Activated CD8-positive, alpha-beta memory T cell treated with anti-CD3 and anti-CD28 coated beads, Interleukin-2, amount 50 U/mL, for 4 hours (primary cell): ENCODE measurements at places on chromosomes 12 and 14.

DNA sequence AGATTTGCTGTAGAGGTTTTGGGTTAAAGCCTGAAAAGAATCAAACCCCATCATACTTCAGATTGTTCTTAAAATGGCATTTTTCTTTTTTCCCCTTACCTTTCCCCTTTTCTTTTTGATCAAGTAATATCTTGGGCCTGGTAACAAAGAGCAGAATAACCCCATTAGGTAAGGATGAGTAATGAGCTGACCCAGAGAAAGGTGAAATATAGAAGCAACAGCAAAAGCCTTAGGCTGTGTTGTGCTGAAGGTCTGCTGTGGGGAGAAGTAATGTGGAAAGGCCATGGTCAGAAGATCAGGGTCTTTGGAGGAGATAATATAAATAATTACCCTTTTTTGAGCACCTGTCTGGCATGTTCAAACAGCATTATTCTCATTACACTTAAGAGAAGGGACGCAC, 42.3 kb downstream of the MIA2 start:
- DNase-seq = no peak

GRCh38 chr12:106598003-106598402, 15.2 kb downstream of the RFX4 start:
- no peak for DNase-seq

GRCh38 chr14:73239393-73240241, 2.3 kb downstream of the PAPLN start:
- DNase-seq = no peak

GRCh38 chr14:69779088-69779487, 12.1 kb downstream of the SRSF5 start:
- DNase-seq = no peak

DNA sequence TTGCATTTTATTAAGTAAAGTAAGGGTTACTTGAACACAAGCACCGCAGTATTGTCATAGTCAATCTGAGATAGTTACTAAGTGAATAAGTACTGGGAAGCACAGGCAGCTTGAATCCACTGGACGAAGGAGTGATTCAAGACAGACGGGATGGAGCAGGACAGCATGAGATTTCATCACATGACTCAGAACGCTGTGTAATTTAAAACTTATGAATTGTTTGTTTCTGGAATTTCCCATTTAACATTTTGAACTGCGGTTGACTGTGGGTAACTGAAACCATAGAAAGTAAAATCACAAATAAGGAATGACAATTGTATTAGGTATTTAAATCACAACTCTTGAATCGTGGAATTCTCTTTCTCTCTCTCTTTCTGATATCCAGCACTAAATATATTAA, 1630.4 kb upstream of the SEL1L start:
- no peak for DNase-seq

- no peak for DNase-seq
These were observed 97.9 kb upstream of the DAAM1 start for GRCh38 chr14:59090572-59090971.

- DNase-seq = no peak
These were observed 38.4 kb upstream of the CPM start for GRCh38 chr12:68971404-68971803.

- no peak for DNase-seq
These were observed 21.0 kb downstream of the TMEM116 start for GRCh38 chr12:111991946-111992345.

DNA sequence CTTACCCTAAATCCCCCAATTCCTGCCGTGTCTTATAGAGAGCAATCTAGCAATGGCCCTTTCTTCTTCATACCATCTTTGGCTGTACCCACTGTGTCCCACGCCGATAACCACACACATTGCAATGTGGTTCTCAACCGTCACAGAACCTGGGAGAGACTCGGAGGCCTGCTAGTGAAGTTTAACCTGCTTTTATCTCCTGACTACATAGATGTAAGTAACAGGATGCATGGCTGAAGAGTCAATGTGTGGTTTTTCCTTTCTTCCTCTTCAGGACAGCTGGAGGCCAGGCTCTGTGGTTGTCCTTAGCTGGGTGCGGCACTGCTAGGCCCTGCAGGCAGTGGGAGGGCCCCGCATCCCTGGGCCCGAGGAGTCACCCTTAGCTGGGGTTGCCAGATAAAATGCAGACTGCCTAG, 51.3 kb downstream of the ZNF664 start:
- no peak for DNase-seq

GRCh38 chr14:24794644-24795305, 160.8 kb upstream of the GZMB start:
- DNase-seq = no peak

- DNase-seq = no peak
These were observed 27.6 kb downstream of the PMCH start for GRCh38 chr12:102169922-102170621.

GRCh38 chr12:94570161-94570560, 80.2 kb downstream of the TMCC3 start:
- no peak for DNase-seq
